NCI-H526 (cell line): ENCODE measurements at places on chromosomes 16 and 17.

DNA sequence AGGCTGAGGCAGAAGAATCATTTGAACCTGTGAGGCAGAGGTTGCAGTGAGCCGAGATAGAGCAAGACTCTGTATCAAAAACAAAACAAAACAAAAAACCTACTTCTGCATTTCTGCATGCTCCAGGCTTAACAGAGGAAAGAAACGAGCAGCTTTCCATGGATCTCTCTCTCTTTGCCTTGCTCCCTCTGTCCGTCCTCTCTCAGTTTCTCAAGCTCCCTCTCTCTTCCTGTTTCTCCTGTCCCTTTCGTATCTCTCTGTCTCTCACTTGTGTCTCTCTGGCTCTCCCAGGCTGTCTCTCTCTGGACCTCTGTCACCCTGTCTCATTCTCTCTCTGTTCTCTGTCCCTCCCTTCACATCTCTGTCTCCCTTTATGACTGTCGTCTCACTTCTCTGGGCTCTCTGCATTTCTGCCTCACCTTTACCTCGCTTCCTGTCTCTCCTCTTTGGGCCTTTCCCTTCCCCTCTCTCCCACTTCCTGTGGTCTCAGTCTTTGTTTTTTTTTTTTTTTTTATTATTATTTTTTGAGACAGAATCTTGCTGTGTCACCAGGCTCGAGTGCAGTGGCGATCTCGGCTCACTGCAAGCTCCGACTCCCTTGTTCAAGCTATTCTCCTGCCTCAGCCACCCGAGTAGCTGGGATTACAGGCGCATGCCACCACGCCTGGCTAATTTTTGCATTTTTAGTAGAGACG lies 4.1 kb upstream of the PITPNA start:
- DNase-seq, result no peak

GRCh38 chr17:33976831-33977230 lies 278.3 kb upstream of the CCL2 start:
- peak; percentile 6 for DNase-seq

DNA sequence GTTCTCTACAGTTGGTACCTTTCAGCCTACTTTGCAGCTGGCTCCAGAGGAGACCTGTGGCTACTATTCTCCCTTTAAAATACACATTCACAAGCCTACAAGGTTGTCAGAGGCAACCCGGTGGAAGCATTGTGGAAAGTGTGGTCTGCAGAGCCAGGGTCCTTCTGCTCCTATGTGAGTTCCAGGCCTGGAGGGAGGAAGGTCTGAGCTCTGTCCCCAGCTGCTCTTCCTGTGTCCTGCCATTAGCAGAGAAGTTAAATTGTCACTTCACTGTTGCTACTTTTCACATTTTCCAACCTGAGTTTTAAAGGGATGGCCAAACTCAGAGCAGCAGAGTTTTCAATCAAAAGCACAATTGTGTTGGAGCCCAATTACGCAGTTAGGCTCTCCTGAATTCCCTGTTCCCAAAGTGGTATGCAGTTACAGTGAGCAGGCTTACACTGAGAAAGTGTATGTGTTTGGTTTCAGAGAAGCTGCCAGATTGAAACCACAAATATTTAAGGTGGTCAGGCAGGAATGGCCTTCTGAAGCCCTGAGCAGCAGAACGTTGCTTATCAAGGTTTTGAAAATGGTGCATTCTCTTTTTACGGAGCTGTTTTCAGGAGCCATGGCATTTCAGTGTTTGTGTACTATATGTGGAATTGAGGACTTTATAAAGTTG lies 25.0 kb downstream of the MAP3K3 start:
- no peak for DNase-seq

GRCh38 chr17:16044487-16044886 lies 44.9 kb downstream of the TTC19 start:
- no peak for DNase-seq

DNA sequence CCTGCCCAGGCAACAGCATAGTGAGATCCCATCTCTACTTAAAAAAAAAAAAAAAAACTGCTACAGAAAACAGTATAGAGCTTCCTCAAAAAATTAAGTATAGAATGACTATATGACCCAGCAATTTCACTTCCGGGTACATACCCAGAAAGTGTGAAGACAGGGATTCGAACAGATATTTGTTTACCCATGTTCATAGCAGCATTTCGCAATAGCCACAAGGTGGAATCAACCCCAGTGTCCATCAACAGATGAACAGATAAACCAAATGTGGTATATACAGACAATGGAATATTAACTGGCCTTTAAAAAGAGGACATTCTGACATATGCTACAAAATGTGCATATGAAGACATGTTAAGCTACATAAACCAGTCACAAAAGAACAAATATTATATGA lies 95.5 kb downstream of the CHD9NB start:
- no peak for DNase-seq

- DNase-seq, result no peak
Observed at GRCh38 chr16:88289001-88289400, 93.8 kb upstream of the ZNF469 start.

- DNase-seq, result no peak
Observed at GRCh38 chr17:65071861-65072260, 15.3 kb upstream of the GNA13 start.

GRCh38 chr17:45739786-45740185 lies 44.3 kb upstream of the CRHR1 start:
- no peak for DNase-seq

- peak; percentile 82 for DNase-seq
Observed at GRCh38 chr17:72101526-72101925, 19.3 kb upstream of the SOX9 start.

DNA sequence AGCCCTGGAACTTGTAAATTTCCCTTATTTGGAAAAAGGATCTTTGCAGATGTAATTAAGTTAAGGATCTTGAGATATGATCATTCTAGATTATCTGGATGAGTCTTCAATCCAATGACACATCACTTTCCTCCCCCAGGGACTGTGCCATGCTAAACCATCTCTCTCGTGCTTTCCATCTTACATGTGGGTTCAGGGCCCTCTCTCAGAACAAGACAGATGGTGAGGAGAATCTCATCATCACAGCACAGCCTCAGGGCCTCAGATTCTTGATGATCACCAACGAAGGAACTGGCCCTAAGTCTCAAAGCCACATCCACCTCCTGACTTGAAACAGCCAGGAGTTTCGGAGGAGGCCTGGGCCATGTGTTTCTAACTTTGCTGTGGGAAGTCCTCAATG lies 78.7 kb downstream of the LITAF start:
- DNase-seq, result no peak

DNA sequence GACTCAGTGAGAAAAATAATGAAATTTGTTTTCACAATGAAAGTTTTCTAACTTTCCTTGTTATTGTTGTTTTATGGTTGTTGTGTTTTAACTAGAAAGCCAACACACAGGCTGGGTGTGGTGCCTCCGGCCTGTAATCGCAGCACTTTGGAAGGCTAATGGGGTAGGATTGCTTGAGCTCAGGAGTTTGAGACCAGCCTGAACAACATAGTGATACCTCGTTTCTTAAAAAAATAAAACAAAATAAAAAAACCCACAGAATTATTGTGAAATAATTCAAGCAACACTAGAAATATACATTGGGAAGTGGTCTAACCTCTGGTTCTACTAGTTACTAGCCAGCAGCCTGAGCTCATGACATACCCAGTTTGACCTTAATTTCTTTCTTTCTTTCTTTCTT lies 630 bp downstream of the MILR1 start:
- DNase-seq, result no peak

GRCh38 chr16:4263504-4264436 lies 9.1 kb downstream of the TFAP4 start:
- peak; percentile 25 for DNase-seq

- no peak for DNase-seq
Observed at GRCh38 chr16:56106527-56106926, 84.8 kb upstream of the GNAO1 start.

DNA sequence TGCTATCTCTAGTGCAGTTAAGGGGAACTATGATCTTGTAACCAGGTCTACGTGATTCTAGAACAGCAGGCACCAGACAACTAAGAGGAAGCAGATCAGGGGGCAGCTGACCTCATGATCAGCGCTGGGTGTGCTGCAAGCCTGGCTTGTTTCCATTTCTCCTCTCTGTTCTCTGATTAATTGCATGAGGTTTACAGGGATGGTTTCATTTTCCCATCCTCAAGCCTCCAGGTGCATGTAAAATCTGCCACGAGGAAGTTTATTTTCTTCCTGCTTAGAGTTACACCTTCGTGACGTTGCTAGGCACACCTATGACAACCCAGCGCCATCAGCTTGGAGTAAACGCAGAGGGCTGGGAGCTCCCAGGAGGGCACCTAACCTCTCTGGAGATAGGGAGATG lies 4.3 kb upstream of the NUPR1 start:
- DNase-seq, result no peak

GRCh38 chr16:67723911-67724305 lies 4.8 kb upstream of the GFOD2 start:
- no peak for DNase-seq

DNA sequence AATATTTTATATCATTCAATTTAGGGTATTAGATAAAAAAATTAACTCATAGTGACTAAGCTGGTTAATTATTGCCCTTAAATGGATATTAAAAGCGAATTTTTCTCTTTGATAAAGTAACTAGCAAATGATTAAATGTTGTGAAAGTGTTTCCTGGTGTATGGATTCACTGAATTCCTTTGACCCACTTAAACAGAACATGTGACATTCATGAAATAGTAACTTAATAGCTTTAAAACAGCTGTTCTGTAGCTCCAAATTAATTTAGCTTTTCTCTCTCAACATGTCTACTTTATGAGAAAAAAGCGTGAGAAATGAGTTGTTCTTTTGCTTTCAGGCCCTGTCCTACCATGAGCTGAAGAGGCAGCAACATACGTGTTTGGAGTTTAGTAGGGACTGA lies 36.4 kb upstream of the APPBP2 start:
- DNase-seq, result no peak

DNA sequence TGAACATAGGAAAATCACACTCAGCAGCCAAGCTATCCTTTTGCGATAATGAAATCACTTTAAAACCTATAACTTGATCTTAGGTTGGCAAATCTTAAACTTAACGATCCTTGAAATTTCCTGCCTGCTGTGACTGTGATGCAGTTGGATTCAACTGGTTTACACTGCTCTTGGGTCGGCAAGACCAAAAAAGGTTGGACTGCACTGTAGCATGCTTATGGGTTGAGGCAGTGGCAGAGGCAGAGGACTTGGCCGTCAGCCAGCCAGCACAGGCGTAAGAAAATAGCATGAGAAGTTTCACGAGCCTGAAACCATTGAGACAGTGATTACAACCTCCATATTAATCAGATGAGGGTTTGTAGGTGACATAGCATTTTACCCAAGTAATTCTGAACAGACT lies 21.4 kb downstream of the WSB1 start:
- no peak for DNase-seq

DNA sequence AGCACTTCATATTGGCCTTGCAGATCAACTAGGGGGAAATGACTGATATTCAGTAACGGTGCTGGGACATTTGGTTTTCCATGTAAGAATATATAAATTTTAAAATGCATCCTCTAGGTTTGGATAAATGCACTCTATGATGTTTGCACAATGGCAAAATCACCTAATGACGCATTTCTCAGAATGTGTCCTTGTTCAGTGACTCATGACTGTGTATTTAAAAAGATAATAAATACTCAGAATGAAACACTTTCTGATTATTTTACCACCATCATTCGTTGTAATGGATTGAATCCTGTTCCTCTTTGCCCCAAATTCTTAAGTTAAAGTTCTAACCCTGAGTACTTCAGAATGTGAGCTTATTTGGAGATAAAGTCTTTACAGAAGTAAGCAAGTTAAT lies 17.2 kb upstream of the ADGRG1 start:
- DNase-seq, result no peak

GRCh38 chr16:28107232-28107631 lies 43.7 kb upstream of the GSG1L start:
- DNase-seq, result no peak

- no peak for DNase-seq
Observed at GRCh38 chr16:56749672-56750491, 20.0 kb downstream of the NUP93 start.

GRCh38 chr16:30692396-30693064 lies 6.4 kb upstream of the SRCAP start:
- peak; percentile 90 for DNase-seq

- peak; percentile 92 for DNase-seq
Observed at GRCh38 chr17:47959825-47960655, 2.4 kb upstream of the PRR15L start.

GRCh38 chr16:12793865-12794240 lies 9.8 kb downstream of the CPPED1 start:
- no peak for DNase-seq

DNA sequence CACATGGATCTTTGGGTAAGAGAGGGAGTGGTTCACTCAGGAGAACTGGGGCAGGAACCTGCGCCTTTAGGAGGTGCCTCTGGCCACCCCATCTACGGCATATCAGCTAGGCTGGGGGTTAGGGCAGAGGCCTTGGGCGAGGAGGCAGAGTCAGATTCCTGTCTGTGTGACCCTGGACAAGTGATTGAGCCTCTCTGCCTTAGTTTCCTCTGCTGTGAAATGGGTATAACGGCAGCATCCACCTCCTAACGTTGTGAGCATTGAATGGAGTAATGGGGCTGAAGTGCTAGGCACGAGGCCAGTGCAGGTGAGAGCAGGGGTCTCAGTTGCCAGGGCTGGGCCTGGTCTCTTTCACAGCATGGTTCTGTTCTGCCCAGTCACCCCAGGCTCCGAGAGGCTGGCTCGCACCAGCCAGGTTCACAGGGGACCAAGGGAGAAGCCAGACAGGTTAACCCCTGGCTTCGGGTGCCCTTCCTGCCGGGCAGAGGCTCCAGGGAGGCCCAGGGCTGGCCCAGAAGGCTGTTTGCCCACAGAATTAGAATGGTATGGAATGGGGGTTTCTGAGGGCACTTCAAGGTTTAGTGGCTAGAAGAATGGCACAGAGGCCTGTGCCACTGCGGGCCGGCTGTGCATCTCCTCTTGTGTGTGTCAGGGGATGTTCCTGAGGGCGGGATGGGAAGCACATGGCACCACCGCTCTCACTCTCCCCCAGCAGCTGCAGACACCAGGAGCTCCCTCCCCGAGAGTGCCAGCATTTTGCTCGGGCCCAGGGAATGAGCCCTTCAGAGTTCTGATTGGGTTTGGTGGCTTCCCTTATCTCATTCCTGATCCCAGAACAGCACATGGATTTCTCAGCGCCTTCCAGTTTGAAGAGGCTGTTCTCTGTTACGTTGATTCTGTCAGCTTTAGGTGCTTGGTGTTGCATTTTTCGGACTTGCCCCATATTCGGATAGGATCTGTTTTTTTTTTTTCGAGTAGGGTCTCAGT lies 23.8 kb downstream of the UNC13D start:
- DNase-seq, result no peak

- no peak for DNase-seq
Observed at GRCh38 chr17:80124351-80124981, 22.5 kb downstream of the EIF4A3 start.

DNA sequence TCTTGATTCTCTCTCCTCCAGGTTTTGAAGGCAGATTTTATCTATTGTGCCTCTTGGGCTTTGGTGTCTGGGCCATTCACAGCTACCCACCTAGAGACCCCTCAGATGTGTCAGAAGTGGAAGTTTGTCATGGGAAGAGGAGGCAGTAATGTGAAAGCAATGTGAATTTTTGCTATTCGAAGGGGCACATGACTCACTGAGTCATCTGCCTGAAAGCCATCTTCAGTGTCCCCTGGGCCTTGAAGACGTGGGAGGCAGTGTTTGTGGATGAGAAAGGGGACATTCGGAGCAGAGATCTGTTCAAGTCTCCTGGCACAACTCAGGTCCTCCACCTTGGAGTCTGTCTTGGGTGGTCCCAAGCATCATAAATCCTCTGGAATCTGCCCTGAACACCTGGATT lies 530.2 kb downstream of the NPIPA7 start:
- no peak for DNase-seq
